ENCODE measurements at places on chromosomes 1 and 21. TPM values are rescaled to one million over a fixed set of nuclear protein-coding genes. Genes with fewer than 3 reads are reported as not detected.

GRCh38 chr1:204460346-204460745, 34.3 kb downstream of the PIK3C2B start:
- H3K4me3 ChIP-seq: no peak overlapping the region
- peaks cover 32% of the 10 kb centered on the region for H3K36me3 ChIP-seq
- no peaks in the 10 kb centered on the region for H3K27me3 ChIP-seq
- DNase-seq: no peak

DNA sequence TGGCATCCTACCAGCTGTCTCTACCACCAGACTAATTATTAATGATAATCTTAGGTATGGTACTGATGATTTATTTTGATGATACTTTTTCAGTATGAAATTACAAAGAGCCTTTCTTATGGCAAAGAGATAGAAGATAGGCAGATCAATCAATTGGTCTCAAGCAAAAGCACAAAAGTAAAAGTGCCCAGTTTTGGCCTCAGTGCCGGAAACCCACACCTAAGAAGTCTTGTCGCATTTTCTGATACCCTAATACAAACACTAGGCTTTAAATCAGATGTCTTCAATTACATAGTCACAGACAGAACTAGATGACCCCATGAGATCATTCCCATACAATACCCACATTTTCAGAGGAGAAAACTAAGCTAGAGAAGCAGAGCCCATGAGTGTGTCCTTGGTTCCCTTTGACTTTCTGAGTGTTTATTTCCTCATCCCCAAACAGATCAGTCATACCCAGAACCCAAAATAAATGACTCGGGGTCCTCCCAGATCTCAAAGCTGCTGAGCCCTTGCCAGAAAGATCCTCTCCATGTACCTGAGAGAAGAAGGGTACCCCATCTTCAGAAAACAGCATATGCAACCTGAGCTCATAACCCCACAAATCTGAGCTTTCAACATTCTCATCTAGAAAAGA, 7.7 kb downstream of the ITPKB start:
- no peak for DNase-seq
- no peak overlapping the region for H3K4me3 ChIP-seq
- H3K27ac ChIP-seq: no peak overlapping the region
- peaks cover 5% of the 10 kb centered on the region for H3K36me3 ChIP-seq
- peaks cover 6% of the 10 kb centered on the region for H3K4me1 ChIP-seq
- H3K27me3 ChIP-seq: no peaks in the 10 kb centered on the region

- DNase-seq: no peak
- H3K4me3 ChIP-seq: no peak overlapping the region
- no peaks in the 10 kb centered on the region for H3K36me3 ChIP-seq
- peaks cover 44% of the 10 kb centered on the region for H3K4me1 ChIP-seq
Observed at GRCh38 chr1:115164940-115165705, 75.8 kb upstream of the TSPAN2 start.

DNA sequence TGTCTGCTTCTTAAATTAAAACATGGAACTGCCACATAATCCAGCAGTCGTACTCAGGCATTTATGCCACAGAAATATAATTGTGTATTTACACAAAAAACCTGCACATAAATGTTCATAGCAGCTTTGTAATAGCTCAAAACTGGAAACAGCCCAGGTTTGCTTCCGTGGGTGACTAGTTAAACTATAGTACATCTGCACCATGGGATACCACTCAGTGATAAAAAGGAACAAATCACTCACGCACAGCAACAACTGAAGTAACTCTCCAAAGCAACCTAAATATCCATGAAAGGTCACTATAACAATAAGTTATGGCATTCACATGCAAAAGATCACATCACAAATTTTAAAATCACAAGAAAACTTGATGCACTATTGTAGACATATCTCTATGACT, 64.4 kb downstream of the KCNT2 start:
- H3K4me1 ChIP-seq: no peaks in the 10 kb centered on the region
- no peak overlapping the region for H3K4me3 ChIP-seq
- H3K27me3 ChIP-seq: no peaks in the 10 kb centered on the region
- no peak overlapping the region for H3K27ac ChIP-seq
- DNase-seq: no peak
- no peaks in the 10 kb centered on the region for H3K36me3 ChIP-seq

GRCh38 chr1:183030053-183030452, 6.8 kb downstream of the LAMC1 start:
- H3K36me3 ChIP-seq: no peaks in the 10 kb centered on the region
- no peak for DNase-seq
- peak overlapping the region; percentile 66 for H3K27ac ChIP-seq
- no peak overlapping the region for H3K4me3 ChIP-seq
- H3K27me3 ChIP-seq: no peaks in the 10 kb centered on the region
- H3K4me1 ChIP-seq: peaks cover 34% of the 10 kb centered on the region

- no peak overlapping the region for H3K4me3 ChIP-seq
- H3K36me3 ChIP-seq: no peaks in the 10 kb centered on the region
Observed at GRCh38 chr21:14878971-14879370, 185.8 kb downstream of the NRIP1 start.

DNA sequence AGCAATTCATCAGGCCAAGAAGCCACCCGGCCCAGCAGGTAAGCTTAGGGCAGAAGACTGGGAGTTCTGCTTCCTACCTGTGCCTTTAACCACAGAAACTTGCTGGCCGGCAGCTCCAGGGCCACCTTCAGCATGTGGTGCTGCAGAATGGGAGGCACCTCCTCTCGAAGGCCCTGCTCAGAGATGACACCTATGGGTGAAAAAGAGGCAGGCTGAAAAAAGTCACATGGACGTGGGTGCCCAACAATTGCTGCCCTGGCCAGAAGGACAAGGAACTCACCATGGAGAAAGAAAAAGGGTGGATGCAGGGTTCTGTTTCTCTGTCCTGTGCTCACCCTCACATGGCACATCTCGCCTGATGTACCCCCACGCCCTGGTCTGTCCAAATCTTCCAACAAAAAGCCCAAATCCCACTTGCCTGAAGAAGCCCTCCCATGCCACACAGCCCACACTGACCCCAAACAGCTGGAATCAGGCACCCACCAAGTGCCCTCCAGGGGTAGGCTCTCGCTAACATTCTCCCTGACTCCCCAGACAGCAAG, 33.0 kb downstream of the URB1 start:
- H3K4me1 ChIP-seq: no peaks in the 10 kb centered on the region
- H3K36me3 ChIP-seq: peaks cover 8% of the 10 kb centered on the region
- H3K27me3 ChIP-seq: no peaks in the 10 kb centered on the region
- H3K4me3 ChIP-seq: no peak overlapping the region

DNA sequence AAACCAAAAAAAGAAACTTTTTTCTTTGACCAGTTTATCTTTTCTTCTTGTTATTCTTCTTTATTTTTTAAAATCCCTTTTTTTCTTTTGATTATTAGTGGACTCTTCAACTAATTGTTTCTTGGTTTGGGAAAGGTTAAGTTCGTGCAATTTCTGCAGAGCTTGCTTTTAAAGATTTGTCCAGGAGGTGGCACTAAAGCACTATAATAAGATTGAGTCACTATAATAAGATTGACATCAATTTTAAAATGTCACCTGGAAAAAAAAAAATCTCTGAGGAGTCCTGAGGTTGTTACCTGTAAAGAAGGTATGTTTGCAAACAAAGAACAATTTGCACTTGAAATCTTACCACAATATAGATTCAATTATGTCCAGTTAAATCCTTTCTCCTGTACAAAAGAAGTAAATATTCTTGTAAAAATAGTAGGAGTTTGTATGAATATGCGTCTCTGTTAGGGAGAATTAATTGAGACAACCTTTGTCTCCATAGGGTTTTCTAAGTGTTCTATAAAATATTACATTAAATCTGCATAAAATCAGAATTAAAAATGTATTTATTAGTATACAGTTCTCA, 166.7 kb downstream of the ADGRL4 start:
- DNase-seq: peak; percentile 69
- H3K4me3 ChIP-seq: no peak overlapping the region
- no peak overlapping the region for H3K27ac ChIP-seq
- H3K36me3 ChIP-seq: no peaks in the 10 kb centered on the region
- H3K4me1 ChIP-seq: peaks cover 2% of the 10 kb centered on the region

DNA sequence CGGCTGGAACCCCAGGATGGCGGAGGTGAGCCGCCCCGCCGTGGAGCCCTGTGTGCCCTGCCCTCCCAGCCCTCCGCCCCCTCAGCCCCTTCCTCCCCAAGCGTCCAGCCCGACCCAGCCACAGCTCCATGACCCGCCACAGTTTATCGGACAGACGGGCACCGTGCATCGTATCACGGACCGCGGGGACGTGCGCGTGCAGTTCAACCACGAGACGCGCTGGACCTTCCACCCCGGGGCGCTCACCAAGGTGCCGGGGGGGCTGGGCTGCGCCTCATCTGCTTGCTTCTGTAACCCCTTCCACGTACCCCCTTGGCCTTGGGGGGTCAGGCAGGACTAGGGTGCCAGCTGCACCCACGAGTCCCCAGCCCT, 6.6 kb upstream of the MMP23B start:
- H3K4me3 ChIP-seq: no peak overlapping the region
- H3K27me3 ChIP-seq: no peaks in the 10 kb centered on the region
- H3K27ac ChIP-seq: no peak overlapping the region
- DNase-seq: no peak
- H3K4me1 ChIP-seq: no peaks in the 10 kb centered on the region

DNA sequence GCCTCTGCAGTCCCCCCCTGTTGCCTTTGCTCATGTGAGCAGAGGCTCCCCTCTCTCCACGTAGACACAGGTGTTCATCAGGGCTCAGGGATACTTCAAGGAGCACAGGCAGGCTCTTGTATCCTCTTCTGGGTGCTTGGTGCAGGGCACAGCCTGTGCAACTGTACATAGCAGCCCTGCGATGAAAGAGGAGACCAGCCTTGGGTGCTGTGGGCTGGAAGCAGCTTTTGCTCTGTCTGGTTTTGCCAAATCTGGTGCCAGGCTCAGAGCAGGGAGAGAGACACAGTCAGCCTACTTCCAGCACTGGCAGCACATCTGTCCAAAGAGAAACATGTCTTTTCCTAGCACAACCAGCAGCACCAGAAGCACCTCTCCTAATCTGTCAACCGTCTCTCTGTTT, 132.1 kb downstream of the ETS2 start:
- no peaks in the 10 kb centered on the region for H3K36me3 ChIP-seq
- no peak for DNase-seq
- no peak overlapping the region for H3K4me3 ChIP-seq
- H3K4me1 ChIP-seq: no peaks in the 10 kb centered on the region
- no peaks in the 10 kb centered on the region for H3K27me3 ChIP-seq

- H3K36me3 ChIP-seq: no peaks in the 10 kb centered on the region
- H3K27me3 ChIP-seq: no peaks in the 10 kb centered on the region
- H3K4me1 ChIP-seq: peaks cover 6% of the 10 kb centered on the region
Observed at GRCh38 chr1:66253330-66253921, 280.5 kb upstream of the SGIP1 start.

DNA sequence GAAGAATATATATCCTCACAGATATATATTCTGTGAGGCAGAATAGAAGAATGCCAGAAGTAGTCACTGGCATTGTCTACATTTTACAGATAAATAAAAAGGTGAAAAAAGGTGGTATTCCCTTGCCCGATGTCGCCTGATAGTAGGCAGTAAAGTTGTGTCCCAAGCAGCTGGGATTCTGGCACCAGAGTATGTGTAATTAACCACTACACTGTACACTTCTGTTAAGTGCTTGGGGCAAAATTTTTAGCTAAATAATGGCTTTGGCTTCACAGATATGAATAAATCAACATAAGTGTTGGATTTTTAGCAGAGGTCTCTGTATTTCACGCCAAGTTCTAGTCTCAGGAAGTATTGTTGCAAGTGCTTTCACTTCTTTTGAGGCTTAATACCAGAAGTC, 13.3 kb upstream of the CASQ2 start:
- no peaks in the 10 kb centered on the region for H3K36me3 ChIP-seq
- DNase-seq: no peak
- H3K27ac ChIP-seq: no peak overlapping the region
- no peaks in the 10 kb centered on the region for H3K4me1 ChIP-seq
- no peak overlapping the region for H3K4me3 ChIP-seq
- H3K27me3 ChIP-seq: peaks cover 1% of the 10 kb centered on the region

GRCh38 chr1:75548721-75549480, 62.0 kb downstream of the SLC44A5 start:
- peak; percentile 86 for DNase-seq
- no peaks in the 10 kb centered on the region for H3K27me3 ChIP-seq
- H3K27ac ChIP-seq: peak overlapping the region; percentile 23
- H3K4me3 ChIP-seq: no peak overlapping the region
- H3K4me1 ChIP-seq: peaks cover 30% of the 10 kb centered on the region

GRCh38 chr1:165903672-165904071, 76.3 kb downstream of the UCK2 start:
- peaks cover 8% of the 10 kb centered on the region for H3K36me3 ChIP-seq
- H3K27me3 ChIP-seq: no peaks in the 10 kb centered on the region
- peaks cover 47% of the 10 kb centered on the region for H3K4me1 ChIP-seq
- H3K27ac ChIP-seq: peak overlapping the region; percentile 78
- H3K4me3 ChIP-seq: no peak overlapping the region

DNA sequence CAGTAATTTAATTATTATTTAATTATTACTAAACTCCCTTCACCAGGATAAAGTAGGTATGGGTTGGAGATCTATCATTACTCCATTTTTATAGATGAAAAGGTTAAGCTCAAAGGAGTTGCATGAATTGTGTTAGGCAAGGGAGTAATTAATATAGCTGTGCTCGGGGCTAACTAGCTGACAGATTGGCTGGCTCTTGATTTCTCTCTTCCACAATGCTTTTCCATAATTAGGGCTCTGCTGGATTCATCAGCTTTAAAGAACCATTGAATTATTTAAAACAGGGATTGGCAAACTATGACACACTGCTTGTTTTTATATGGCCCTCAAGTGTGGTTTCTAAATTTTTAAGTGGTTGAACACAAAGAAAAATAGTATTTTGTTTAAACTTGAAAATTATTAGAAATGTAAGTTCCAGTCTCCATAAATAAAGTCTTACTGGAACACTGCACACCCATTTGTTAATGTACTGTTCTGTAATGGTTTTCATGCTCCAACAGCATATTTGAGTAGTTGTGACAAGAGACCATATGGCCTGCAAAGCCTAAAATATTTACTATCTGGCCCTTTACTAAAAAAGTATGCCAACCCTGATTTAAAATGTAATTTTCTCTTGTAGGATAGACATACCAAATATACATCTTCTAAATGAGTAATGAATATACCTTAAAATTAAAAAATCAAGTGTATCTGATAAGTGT, 76.4 kb downstream of the GDAP2 start:
- H3K4me3 ChIP-seq: no peak overlapping the region
- H3K4me1 ChIP-seq: no peaks in the 10 kb centered on the region
- H3K27me3 ChIP-seq: no peaks in the 10 kb centered on the region
- H3K27ac ChIP-seq: no peak overlapping the region

DNA sequence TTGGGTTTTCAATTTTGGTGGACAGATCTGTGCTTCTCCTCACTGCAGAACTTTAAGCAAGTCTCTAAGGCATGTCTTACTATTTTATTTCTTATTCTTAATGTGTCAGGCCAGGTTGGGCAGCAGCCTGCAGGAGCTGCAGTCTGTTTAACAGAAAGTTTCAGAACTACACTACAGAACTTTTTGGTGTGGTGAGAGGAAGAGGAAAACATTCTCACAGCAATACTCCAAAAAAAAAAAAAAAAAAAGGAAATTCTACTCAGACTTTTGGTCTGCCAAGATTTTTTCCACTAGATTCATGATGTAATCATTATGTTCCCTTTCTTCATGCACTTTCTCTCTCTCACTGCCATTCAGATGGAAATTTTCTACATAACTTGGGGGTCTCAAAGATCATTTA, 255.2 kb downstream of the COL11A1 start:
- H3K27ac ChIP-seq: no peak overlapping the region
- no peaks in the 10 kb centered on the region for H3K36me3 ChIP-seq
- no peaks in the 10 kb centered on the region for H3K4me1 ChIP-seq
- no peaks in the 10 kb centered on the region for H3K27me3 ChIP-seq
- H3K4me3 ChIP-seq: no peak overlapping the region

- H3K27me3 ChIP-seq: no peaks in the 10 kb centered on the region
- no peak overlapping the region for H3K27ac ChIP-seq
- H3K4me3 ChIP-seq: no peak overlapping the region
Observed at GRCh38 chr1:170807432-170807831, 127.9 kb upstream of the MROH9 start.

Gene CLDN8
- total RNA-seq: not detected

Gene NID1
- 87.0 TPM for total RNA-seq

Gene ASTN1
- not detected for total RNA-seq

Gene FAM3B
- not detected for total RNA-seq

Gene OLIG2
- total RNA-seq: not detected

Gene VWA5B1
- not detected for total RNA-seq

Gene EIF3I
- 186 TPM for total RNA-seq
